SK-N-SH (cell line): ENCODE measurements at places on chromosomes 7 and 10.

- DNase-seq = no peak
Observed at GRCh38 chr10:112412696-112413095, 34.0 kb downstream of the ZDHHC6 start.

- DNase-seq = no peak
Observed at GRCh38 chr7:41207141-41207540, 495.7 kb downstream of the INHBA start.

GRCh38 chr10:3178042-3178441, 5.5 kb upstream of the PITRM1 start:
- DNase-seq = no peak

- no peak for DNase-seq
Observed at GRCh38 chr10:533611-534010, 155.9 kb downstream of the DIP2C start.
